ENCODE measurements at places on chromosomes 12 and 14.
A peak's percentile ranks its signal among the peaks of the same experiment; 100 is the strongest.

GRCh38 chr12:104566244-104566993 lies 109.7 kb downstream of the CHST11 start:
- DNase-seq: no peak

- peak; percentile 78 for DNase-seq
These were observed 96.4 kb downstream of the SCARB1 start for GRCh38 chr12:124767066-124767821.

DNA sequence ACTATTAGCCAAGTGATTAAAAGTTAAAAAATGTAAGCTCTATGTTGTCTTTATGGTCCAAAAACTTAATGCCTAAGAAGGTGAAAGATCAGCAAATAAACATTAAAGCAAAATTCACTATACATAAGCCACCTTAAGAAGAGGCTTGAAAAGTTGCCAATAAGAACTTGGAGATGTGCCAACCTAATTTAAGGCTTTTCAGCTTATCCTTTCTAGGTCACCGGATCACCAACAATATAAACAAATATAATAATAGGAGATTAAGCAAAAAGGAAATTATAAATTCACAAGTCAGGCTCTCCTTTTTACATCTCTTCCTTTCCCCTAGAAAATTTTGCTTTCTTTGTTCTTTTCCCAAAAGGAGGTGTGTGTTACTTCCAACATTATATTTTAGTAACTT lies 30.9 kb downstream of the SLC2A3 start:
- DNase-seq: no peak

DNA sequence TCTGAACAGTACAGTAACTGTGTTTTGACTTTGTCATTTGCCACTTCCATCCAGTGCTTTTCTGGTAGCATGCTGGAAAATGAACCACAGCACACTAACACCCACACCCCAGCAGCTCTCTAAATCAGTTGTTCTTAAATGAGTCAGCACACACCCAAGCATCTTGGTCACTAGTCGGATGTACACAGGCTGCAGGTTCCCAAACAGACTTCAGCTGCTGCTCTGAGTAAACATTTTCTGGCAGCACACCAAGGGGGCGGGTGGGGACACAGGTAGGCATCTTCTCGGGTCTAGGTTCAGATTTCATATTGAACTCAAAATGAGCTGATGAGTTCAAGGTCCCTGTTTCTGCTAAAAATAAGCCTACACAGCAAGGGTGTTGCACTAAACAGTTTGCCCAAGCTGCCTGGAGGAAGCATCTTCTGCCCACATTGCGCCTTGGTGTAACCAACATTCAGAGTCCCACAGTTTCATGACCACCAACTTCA lies 39.8 kb downstream of the IFNG start:
- no peak for DNase-seq

- no peak for DNase-seq
These were observed 72.1 kb downstream of the PRIMA1 start for GRCh38 chr14:93716002-93716745.

GRCh38 chr12:69511469-69512267 lies 41.5 kb downstream of the FRS2 start:
- no peak for DNase-seq

DNA sequence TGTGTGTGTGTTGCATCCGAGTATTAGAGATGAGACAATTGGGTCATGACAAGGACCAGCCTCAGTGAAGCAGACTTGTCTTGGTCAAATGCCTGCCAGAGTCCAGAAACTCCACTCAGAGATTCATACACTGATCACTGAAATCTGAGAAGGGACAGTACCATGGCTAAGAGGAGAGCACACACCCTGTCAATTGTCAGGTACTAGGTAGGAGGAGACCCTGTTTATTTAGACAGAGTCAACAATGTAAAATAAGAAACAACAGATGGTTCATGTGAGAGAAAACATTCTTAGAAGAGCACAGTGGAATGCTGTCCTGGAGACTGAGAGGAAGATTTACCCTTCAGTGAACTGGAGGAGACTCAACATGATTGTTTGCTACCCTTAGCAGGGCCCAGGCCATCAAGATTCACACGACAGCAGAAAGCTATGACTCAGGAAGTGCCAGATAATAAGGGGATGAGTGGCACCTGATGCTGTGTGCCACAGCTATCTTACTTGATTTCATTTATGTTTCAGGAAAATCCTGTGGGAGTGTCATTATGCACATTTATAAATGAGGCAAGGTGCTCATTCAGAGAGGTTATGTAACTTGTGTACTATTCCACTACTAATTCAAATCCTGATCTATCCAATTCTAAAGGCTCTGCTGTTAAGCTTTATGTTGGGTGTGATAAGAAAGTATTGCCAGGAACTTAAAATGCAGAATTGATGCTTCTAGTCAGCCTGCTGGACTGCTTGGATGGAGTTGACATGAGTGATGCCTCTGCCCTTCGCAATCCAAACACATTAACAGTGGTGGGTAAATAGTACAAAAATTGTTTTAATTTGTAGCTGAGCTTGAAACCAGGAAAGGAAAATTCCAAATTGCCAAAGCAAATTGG lies 136.6 kb upstream of the NEDD1 start:
- DNase-seq: no peak

DNA sequence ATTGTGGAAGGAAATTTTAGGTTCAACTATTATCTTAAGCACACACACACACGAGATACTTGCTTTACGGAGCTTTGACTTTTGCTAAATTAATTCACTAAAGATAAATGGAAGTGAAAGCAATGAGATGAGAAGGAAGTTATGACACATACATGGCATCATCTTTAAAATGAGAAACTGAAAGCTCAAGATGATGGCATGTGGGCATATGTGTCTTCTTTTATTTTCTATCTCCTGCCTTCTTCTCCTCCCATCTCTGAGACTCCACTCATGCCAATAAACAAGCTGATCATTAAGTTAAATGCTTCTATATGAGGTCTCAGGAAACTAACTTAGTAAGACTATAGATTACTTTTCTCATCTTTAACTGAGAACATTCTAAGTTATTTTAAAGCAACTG lies 216.7 kb downstream of the MED13L start:
- DNase-seq: no peak

- no peak for DNase-seq
These were observed 1098.7 kb downstream of the AACS start for GRCh38 chr12:126163984-126164383.

DNA sequence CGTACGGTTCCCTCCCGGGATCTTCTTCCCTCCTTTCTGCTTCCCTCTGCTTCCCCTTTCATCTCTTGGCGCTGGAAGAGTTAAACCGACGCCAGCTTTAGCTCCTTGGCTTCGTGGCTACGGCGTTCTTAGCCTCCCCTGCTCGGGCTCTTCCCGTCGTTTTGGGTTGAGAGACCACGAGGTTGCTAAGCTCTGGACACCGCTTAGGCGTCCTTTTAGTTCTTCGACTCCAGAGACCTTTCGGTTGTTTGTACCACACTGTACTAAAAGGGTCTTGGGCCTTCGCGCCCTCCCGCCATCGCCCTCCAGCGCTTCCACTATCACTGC lies 545 bp downstream of the CPSF2 start:
- no peak for DNase-seq

- no peak for DNase-seq
These were observed 1.4 kb upstream of the SAV1 start for GRCh38 chr14:50669441-50669986.

- DNase-seq: no peak
These were observed 120.1 kb upstream of the CCND2 start for GRCh38 chr12:4153343-4153892.

DNA sequence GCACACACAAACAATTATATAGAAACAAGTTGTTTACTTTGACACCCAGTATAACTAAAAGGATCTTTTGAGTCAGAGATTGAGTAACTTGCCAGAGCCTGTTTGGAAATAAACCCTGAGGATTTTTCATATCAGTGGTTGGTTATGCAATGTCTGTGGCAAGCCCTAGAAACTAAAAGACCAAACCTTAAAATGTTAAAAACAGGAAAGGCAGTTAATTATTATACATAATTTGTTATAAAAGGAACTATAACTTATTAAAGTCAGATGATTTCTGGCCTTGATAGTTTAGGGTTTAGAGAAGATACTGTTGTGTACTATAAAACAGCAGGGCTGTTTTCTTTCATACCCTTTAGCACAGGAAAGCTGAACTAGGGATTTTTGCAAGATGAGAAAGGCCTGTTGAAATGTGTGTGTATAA lies 44.1 kb downstream of the PSEN1 start:
- no peak for DNase-seq

DNA sequence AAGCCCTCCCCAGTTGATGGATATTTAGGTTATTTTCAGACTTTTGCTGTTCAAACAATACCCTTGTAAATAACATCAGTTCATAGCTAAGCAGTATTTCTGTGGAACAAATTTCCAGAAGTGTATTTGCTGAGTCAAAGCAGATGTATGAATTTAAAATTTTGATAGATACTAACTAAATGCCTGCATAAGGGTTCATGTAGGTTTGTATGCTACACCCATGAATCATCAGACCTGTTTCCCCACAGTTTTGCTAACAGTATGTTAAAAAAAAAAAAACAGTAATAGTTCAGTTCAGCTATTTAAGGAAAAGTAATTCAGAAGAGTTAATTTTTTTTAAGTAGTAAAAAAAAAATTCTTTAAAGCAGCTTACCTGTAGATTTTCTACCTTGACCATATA lies 236.1 kb upstream of the DIO2 start:
- DNase-seq: no peak

DNA sequence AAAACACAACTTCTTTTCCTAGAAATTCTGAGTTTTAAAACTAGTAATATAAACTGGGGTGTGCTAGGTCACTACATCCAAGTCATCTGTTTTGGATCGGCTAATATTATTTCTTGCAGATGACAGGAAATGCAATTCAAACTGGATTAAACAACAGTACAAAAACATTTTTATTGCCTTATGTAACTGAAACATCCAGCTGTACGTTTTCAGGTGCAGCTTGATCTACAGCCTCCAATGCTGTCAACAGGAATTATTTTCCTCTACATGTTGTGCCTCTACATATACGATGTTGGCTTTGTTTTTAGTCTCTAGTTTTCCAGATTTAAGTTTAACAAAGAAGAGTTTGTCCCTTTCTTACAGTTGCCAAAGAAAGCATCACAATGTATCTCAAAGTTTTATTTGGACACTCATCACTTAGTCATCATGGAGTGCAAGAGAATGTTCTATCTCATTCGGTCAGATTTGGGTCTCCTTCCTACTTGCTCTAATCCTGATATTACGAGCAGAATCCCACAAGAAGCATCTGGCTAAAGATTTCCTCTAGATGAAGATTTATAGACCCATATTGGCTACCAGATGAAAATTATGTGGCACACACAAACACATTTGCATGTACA lies 326.7 kb downstream of the SLC6A15 start:
- no peak for DNase-seq

DNA sequence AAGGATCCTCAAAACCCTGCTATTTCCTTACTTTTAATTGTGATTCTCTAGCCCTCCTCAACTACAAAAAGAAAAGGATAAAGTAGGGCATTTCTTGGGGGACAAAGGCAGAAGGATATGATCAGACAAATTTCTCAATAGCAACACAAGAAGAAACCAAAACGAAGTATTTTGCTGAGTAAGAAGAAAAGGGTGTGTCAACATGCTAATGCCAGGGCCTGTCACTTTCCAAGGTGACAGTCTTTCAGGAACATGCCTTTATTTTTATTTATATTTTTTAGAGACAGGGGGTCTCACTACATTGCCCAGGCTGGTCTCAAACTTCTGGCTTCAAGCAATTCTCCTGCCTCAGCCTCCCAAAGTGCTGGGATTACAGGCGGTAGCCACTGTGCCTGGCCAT lies 39.8 kb downstream of the CBX5 start:
- DNase-seq: no peak

- no peak for DNase-seq
These were observed 44.8 kb downstream of the GCH1 start for GRCh38 chr14:54857830-54858269.

GRCh38 chr14:85466678-85467077 lies 63.3 kb upstream of the FLRT2 start:
- no peak for DNase-seq

GRCh38 chr12:99253068-99253467 lies 394.5 kb upstream of the GARIN6 start:
- DNase-seq: no peak

GRCh38 chr12:71605039-71605438 lies 58.6 kb downstream of the ZFC3H1 start:
- DNase-seq: no peak

DNA sequence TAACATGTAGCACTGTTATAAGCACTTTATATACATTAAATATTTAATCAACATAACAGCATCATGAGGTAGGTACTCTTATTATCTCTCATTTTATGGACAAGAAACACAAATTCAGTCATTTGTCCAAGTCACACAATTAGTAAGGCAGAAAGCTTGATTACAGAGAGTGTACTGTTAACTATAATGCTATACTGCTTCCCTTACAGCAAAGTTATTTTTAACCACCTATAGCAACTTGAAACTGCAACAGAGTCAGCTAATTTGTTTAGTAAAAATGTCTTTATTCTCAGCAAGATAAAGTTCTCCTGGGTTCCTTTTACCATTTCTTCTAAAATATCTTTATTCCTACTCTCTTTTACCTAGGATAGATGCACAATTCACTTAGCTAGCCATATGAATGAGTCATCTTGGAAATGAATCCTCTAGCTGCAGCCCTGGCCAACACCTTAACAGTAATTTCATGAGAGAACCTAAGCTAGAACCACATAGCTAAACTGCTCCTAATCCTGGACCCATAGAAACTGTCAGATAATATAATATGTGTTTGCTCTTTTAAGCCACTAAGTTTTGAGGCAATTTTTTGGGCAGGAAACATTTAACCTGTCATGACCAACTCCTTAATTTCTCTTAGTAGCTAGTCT lies 90.2 kb upstream of the HECTD1 start:
- no peak for DNase-seq

DNA sequence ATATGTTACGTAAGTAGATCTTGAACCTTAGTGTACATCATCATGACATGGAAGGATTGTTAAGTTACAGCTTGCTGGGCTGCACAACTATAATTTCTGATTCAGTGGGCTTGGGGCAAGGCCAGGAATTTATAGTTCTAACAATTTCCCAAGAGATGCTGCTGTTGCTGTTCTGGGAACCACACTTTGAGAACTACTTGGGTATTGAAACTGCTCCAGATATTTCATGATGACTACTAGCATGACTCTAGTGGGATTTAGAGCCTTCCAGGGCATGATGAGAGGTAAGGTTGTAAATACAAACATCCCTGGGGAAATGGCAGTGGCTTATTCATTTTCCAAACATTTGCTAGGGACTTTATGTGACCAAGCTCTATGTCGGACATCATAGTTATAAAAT lies 904.8 kb upstream of the SEL1L start:
- DNase-seq: no peak

DNA sequence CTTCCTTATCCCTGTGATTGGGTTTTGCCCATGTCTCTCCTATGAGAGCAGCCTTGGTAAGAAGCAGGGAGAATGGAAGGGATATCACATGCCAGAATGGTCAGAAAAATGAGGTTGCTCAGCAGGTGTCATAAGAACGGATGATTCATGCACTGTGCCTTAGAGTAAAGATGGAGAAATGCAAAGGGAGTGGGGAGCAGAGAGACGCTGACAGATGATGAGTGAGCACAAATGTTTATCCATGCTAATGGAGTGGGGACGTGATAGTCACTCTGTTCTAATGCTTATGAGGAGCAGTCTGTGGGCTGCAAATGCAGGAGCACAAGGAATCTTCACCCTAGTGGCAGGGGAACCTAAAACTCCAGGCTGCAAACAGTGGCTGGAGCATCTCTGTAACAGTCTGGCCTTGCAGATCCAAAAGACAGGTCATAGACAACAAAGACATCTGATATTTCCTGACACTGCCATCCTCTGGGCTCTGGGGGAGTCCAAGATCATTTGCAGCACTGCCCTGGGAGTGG lies 243.2 kb downstream of the CACNA1C start:
- DNase-seq: no peak

All from stimulated activated naive CD4-positive, alpha-beta T cell (primary cell).